Activated naive CD8-positive, alpha-beta T cell treated with anti-CD3 and anti-CD28 coated beads, Interleukin-2, amount 10 ng/mL, durations not matched to agents 7 days and 5 days (primary cell): ENCODE measurements at places on chromosomes 3 and 15.

DNA sequence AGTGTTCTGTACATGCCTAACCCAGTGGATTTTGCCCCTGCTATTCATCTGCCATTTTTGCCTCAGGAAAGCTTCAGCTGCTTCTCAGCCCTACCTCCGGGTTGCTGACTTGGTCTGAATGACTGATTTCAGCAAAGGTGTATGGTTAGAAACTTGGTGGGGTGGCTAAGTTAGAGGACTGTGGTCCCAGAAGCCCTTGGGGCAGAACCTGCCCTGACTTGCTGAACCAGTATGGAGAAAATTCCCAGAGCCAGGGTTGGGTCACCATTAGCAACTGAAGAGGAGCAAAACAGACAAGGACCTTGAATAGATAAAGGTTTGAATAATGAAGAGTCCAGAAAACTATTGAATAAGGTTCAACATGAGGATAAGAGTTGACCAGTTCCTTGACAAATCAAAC, 6.1 kb upstream of the WWTR1 start:
- DNase-seq, result no peak

DNA sequence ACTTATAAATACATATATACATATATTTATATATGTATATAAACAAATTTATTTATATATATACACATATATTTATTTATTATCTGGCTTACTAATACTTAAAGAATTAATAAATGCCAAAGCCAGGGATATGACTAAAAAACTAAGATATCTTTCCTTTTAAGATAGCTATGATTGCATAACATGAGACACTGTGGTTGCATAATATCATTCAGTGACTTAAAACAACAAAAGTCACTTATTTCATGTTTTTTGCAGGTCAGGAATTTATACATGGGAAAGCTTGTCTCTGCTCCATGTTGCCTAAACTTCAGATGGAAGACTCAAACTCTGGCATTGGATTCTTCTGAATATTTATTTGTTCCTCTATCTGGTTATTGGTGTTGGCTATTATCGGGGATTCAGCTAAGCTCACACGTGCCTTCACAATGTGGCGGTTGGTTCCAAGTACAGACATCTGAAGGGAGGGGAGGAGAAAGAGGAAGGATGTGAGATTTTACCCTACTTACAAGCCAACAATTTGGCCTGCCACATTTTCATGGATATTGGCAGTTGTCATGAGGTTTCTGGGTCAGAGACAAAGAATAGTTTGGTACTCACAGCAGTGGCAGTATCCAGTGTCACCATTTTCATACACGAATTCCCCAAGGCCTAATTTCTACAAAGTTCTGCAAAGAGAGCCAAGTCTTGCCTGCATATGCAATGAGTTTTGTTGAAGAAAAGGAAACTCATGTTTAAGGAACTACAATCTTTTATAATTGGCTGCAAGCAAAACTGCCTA, 381.6 kb downstream of the EPHA3 start:
- DNase-seq, result no peak

- no peak for DNase-seq
These were observed 491 bp upstream of the SENP7 start for GRCh38 chr3:101513419-101513986.

GRCh38 chr3:129235344-129235917, 14.0 kb upstream of the COPG1 start:
- no peak for DNase-seq

DNA sequence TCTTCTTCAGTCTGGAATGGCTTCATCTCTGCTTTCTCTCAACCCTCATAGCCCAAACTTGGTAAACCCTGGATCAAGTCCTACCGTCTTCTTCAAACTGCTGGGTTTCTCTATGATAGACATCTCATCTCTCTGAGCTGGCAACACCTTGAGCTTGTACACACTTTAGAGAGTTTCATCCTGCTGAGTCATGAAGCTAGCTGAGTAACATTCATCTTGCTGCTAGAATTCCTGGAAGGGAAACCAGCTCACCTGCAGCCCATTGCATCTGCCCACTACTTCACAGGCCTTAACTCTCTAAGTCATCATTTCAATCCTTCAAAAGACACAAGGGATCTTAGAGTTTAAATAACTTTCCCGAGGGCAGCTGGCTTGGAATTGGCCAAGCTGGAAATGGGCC, 175.5 kb upstream of the RORA start:
- no peak for DNase-seq

DNA sequence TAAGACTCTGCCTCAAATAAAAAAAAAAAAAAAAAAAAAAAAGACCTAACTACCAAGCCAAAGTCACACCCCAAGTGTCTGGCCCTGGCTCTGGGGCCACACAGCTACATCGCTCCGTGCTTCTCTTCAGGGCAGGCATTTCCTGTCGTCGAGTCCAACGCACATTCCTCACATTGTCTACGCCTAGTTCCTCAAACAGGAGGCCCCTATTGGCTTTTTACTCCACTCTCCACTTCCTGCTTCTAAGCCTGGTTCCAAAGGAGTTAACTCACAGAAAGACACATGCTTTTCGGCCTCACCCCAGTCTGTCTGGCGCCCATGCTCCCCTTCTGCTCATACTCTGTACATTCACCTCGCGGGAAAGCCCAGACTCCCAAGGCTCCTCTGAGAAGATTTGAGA, 28.8 kb downstream of the KNG1 start:
- no peak for DNase-seq

DNA sequence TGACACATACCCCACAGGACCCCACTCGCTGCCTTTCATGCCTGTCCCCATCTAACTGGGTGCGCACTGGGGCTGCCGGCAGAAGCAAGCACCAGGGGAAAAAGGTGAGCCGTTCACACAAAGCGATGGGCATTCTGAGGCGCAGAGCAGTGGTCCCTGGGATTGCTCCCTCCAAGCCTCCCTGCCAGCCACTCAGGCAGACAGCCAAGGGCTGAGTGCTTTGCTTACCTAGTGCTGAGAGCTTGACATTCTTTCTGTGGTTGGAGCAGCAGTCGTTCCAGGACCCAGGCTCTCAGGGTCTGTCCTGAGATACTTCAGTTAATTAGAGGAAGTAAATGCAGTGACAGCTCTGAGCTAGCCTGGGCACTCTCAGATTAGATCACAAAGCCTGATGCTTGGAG, 5.7 kb downstream of the ESYT3 start:
- DNase-seq, result no peak

DNA sequence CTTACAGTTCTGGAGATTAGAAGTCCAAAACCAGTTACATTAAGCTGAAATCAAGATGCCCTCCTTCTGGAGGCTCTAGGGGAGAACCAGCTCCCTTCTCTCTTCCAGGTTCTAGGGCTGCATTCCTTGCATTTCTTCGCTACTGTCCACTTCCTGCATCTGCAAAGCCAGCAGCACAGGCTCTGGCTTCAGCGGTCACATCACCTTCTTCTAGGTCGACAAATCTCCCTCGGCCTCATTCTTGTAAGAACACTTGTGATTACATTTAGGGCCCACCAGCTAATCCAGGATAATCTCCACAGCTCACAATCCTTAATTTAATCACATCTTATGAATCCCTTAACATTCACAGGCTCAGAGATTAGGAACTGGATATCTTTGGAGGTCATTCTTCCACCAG, 73.8 kb downstream of the MINAR1 start:
- DNase-seq, result no peak

DNA sequence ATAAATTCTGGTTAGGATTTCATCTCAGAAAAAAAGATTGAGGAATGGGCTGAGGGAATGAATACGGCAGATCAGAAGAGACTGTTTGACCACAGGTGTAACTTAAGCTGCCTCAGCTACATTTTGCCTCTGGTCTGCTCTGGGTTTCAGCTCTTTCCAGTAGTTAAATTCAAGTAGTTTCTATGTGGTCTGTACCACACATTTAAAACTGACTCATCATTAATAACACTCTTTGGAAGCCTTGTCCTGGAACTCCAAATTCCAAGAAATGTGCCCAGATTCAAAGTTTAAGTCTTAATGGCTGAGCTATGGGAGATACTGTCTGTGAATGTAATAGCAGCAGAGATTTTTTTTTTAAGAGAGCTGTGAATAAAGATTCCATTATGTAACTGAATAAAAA, 133.1 kb upstream of the IGSF10 start:
- no peak for DNase-seq

- DNase-seq, result no peak
These were observed 17.1 kb downstream of the UMPS start for GRCh38 chr3:124747111-124747981.

DNA sequence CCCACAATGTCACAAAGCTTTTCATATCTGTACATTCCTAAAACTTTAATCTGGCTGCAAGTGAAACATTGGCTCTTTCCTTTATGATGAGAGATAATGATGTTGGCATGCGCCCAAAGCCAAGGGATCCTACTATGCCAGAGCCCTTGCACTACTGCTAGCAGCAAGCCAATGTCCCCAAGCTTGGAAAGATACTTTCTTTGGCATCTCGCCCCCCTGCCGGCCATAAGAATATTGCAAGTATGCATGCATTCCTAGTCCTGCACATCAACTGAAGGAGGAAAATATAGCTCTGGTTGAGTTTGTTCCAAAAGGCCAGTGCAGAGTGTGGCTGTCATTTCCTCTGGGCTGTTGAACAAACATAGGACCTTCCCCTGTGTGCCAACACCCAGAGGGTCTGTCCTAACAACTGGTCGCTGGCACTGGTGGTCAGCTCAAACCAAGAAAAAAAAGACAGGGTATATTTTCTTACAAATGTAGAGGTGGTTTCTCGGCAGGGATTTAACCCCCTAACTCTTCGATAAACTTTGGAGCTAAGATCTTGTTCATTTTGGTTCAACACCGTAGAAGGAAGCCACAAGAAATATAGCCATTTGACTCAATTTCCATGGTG, 120.9 kb upstream of the ZBED2 start:
- no peak for DNase-seq

- no peak for DNase-seq
These were observed 273.1 kb upstream of the TBL1XR1 start for GRCh38 chr3:177470197-177470941.

- DNase-seq, result no peak
These were observed 192.3 kb downstream of the IGSF11 start for GRCh38 chr3:118842147-118842863.
